Amniotic epithelial cell (primary cell): ENCODE measurements at places on chromosomes 4 and X.

- no peak for DNase-seq
Observed at GRCh38 chrX:144566592-144566991, 680.7 kb upstream of the SPANXN1 start.

GRCh38 chr4:138290805-138291204 is 48.7 kb upstream of the SLC7A11 start:
- no peak for DNase-seq

GRCh38 chr4:87030755-87031441 is 96.1 kb downstream of the AFF1 start:
- peak; percentile 36 for DNase-seq

DNA sequence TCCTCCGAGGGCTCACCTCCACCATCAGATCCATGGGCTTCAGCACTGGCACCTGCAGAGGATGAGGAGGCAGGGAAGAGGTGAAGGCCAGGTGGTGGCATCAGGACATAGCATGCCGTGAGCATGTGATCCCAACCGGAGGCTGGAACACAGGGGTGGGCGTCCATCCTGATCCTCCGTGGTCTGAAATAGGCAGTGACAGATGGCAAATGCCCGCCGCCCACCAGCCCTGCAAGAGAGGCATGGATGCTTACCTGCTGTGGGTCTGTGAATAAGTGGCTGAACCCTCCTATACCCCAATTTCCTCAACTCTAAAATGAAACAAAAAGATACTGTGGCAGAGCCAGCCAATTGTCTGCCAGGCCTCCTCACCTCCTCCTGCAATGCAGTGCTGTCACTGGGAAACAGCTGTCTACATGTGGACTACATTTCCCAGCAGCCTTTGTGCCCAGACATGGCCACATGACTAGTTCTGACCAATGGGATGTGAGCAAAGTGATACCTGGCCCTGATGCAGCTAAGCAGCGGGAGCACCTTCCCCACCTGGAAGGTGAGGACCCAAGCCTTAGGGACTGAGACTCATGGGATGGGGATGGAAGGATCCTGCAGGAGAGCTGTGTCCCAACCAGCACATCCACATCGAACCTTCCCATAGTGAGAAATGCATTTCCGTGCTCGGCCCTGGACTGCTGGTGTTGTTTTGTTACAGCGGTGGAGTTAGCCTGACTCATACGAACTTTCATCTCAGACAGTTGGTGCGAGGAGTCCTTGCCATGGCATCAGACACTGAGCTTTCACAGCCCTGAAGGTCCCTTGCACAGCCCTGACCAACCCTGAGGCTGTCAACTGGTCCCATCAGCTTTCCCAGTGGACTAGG is 99.5 kb downstream of the PPP2R2C start:
- peak; percentile 15 for DNase-seq

GRCh38 chrX:40761762-40762161 is 26.4 kb upstream of the MED14 start:
- peak; percentile 47 for DNase-seq

DNA sequence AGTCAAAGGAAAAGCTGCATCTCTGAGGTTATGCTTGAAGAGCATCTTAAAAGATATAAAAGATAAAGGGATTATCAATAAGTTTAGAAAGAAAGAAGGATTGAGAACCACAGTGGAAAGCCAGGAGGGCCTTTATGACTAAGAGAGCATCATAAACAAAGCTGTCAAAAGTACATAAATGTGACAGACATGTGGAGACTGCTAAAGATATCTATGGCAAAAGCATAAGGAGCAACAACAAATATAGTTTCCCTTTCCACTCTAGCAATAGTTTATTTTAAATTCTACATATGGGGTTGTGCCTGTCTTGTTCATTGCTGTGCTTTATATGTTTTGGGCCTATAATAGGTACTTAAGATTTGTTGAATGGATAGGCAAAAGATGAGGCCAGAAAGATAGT is 97.3 kb downstream of the RNF150 start:
- DNase-seq, result no peak

DNA sequence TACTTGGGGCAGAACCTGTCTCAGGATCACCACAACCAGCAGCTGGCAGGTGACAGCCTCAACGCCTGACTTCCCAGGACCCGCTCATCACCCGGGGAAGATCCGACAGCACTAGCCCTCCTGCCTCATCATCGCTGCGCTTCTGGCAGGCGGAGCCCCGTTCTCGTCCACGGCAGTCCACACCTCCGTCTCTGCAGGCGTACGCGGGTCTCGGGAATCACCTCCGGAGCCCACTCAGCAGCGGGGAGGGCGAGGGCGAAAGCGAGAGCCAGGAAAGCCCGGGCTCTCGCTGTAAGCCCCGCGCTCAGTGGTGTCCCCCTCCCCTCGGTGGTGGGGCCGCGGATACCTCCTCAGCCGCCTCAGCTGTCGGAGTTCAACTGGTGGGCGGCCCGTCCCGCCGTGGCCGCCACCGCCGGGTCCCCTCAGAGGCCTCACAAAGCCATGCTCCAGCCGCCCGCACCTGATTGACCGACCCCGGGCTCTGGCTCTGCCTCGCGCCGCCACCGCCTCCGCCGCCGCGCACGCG is 518 bp upstream of the CNKSR2 start:
- DNase-seq, result no peak

DNA sequence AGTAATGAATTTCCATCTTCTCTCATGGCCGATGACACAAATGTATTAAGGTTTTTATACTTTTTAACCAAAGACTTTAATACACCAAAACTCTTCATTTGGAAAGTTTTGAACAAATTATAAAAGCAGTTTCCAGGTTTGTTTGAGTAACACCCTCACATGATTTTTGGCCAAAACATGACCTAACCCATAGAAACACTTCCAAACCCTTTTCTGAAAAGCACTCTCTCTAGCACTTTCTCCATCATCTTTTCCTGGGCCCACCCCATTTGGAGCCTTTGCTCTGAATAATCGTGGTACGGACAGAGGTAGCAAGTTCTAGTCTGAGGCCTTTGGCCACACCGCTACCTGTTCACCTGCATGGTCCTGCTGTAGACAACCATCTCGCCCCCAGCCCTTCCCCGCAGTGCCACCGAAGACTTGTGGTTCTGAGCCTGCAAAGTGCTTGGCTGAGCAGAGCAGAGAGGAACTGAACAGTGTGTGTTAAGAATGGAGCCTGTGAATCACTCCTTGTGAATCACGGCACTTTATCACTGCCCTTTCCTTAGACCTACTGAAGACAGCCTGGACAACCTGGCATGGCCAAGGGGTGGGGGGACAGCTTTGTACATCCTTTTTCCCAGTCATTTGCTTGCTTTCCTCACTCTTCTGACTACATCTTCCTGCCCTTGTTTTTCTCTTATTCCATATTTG is 181.8 kb downstream of the PTTG2 start:
- peak; percentile 91 for DNase-seq

GRCh38 chrX:72131317-72132294 is at the start of gene RTL5:
TSS of gene RTL5 (minus strand) at chrX:72131915.
- DNase-seq, result peak; percentile 78

- DNase-seq, result no peak
Observed at GRCh38 chr4:165656399-165656798, 216.6 kb upstream of the TLL1 start.

DNA sequence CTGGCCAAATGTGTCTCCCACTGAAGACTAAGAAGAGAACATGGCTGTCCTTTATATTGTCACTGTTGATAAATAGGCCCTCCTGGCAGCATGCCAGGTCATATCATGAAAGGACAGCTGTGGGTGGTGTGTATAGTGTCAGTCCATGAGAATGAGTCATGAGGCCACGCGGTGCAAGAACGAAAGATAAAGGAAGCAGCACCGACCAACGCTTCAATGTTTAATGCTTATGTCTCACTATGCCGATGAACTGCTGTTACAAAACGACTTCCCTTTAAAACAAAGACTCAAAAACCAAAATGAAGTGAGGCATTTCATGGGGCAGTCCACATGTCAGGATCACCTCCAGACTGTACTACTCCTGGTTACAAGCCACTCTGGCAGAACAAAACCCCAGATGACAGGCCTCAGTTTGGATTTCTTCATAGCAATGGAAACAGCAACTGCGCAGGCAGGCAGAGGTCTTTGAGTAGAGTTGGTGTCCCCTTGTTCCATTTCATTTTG is 5.2 kb upstream of the TCEANC start:
- peak; percentile 77 for DNase-seq

- no peak for DNase-seq
Observed at GRCh38 chr4:88969271-88969670, 87.7 kb downstream of the FAM13A start.

DNA sequence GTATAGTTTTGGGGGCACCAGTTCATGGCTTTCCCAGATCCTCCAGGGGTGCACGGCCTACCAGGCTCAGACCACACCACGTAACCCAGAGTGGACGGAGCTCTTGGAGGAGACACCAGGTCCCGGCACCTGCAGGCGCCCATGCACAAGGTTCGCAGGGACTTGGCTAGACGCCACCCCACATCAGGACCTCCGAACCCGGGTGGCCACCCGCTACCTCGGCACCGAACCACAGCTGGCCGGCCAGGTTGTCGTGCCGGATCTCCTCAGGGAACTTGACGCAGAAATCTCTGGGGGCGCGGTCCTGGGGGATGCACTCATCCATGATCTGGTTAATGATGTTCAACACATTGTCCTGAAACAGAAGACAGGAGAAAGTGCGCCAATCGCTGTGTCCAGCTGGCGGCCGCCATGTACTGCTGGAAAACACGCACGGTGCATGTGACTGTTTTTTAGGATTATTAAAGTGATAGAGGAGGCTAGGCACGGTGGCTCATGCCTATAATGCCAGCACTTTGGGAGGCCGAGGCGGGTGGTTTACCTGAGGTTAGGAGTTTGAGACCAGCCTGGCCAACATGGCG is 77.1 kb downstream of the ZFYVE28 start:
- no peak for DNase-seq

DNA sequence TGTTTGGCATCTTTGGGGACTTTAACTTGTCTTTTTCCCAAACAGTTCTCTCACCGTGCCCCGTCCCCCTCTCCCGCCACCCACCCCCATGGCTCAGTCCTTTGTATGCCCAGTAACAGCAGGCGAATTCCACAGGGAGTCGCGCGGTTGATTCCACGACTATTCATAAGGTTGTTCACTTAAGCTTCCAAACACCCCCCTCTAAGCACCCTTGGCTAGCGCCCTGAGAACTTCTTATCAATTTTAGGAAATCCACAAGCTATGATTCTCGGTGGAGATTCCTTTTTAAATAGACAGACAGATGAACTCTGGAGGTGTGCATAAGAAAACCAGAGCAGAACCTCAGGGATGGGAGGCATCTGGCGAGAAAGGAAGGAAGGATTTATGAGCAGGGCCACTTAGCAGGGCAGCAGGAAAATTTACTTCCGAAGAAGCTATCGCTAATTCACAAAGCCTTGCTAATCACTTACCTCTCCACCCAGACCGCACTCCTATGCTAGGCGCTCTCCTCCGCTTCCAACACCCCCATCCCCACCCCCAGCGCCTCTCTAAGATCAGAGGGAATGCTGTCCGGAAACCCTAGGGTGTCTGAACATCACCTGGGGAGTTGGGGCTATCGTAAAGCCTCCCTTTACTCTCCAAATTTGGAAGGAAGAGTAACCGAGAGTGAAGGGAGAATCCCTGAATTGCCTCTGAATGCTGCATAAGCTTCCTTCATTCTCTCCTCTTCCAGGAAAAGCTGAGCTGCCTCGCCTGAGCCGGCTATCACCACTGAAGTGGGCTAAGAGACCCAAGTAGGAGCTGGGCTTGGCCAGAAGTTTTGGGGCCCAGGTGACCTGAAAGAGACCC is 1.7 kb downstream of the UNC5C start:
- DNase-seq, result no peak

- DNase-seq, result peak; percentile 46
Observed at GRCh38 chrX:45714866-45715265, 514.2 kb upstream of the DIPK2B start.

- no peak for DNase-seq
Observed at GRCh38 chr4:153387981-153388380, 43.5 kb downstream of the MND1 start.

GRCh38 chr4:35912174-35912573 is 332.1 kb downstream of the ARAP2 start:
- DNase-seq, result no peak

GRCh38 chr4:14520171-14520570 is 482.1 kb upstream of the CPEB2 start:
- DNase-seq, result peak; percentile 42

- peak; percentile 42 for DNase-seq
Observed at GRCh38 chr4:67393699-67394281, 151.5 kb downstream of the CENPC start.

DNA sequence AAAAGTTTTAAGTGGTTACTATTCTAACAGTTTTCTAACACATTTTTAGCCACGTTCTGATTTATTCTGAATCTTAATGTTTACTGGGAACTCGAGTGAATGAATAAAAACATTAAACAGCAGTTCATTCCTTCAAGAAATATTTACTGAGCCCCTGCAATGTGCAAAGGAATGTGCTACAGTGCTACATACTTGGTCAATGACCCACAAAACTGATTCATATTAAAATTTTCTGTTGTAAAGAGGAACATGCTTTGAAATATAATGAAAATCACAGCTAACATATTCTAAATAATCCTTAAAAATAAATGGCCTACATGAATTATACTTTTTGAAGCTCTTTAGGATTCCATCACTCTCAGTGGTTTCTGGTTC is 78.7 kb downstream of the ARAP2 start:
- peak; percentile 43 for DNase-seq

DNA sequence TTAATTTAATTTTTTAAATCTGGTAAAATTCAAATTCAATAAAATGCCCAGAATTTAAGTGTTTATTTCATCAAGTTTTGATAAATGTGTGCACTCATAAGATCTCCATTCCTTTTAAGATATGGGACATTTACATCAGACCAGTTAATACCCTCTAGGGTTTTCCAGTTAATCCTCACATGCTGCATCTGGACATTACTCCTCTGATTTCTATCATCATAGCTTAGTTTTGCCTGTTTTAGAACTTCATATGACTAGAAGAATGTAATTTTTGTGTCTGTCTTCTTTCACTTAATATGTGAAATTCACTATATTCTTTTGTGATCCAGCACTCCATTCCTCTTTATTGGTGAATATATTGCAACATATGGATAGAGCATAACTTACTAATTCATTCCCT is 727.7 kb upstream of the FAM241A start:
- DNase-seq, result peak; percentile 45

GRCh38 chrX:137051978-137052642 is 18.3 kb upstream of the GPR101 start:
- DNase-seq, result peak; percentile 11

DNA sequence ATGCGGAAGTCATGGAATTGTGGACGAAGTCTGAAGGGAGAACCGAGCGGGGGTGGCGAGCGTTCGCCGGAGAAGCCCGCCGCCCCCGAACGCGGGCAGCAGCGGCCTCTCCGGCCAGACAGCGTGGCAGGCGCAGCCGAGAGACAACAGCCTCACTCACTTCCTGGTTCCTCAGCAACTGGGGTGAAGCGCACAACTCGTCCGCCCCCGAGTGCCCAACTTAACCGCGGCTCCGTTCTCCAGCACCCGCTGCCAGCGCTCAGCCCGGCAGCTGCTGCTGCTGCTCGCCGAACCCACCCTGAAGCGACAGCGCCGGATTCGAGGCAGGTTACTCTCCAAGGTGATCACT is 68.0 kb downstream of the NOCT start:
- DNase-seq, result no peak

DNA sequence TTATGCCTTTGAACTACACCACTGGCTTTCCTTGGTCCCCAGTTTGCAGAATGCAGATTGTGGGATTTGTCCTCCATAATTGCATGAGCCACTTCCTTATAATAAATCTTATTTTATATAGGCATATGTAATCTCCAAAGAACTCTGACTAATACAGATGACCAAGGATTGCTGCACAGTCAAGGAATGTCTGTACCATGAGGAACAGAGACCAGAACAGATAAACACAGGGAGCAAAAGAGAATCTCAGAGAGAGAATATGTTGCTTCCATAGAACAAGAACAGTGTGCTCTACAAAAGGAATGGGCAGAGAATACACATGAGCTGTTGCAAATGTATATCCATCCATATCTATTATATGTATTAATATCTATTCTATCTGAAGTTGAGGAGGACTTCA is 111.1 kb downstream of the ADRA2C start:
- peak; percentile 9 for DNase-seq
